CD4-positive, alpha-beta T cell (primary cell): ENCODE measurements at places on chromosomes 4 and X.

- no peaks in the 10 kb centered on the region for H3K4me1 ChIP-seq
- no peaks in the 10 kb centered on the region for H3K27me3 ChIP-seq
- H3K27ac ChIP-seq: no peak overlapping the region
- no peak for DNase-seq
- no peaks in the 10 kb centered on the region for H3K36me3 ChIP-seq
Measured at GRCh38 chrX:77953302-77953701, 16.1 kb downstream of the PGAM4 start.

- H3K27ac ChIP-seq: no peak overlapping the region
- H3K27me3 ChIP-seq: no peaks in the 10 kb centered on the region
- H3K4me3 ChIP-seq: no peak overlapping the region
- no peaks in the 10 kb centered on the region for H3K4me1 ChIP-seq
- no peaks in the 10 kb centered on the region for H3K36me3 ChIP-seq
- DNase-seq: no peak
Measured at GRCh38 chr4:90171491-90171890, 44.3 kb downstream of the CCSER1 start.

DNA sequence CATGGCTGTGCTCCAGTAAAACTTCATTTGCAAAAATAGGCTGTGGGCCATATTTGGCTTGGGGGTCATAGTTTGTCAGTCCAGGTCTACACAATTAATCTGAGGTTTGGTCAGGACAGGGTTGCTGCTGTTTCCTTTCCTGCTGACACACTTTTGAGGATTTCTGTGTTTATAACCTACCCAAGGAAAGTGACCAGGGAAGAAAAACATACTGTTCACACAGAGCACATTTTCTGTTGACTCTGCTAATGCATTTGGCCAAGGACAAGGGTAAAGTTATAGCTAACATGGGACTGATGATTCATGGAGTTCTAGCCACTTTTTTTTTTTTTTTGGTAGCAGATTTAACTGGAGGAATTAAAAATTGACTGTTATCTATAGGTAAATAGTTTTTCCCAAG is 43.9 kb upstream of the GEMIN8 start:
- H3K27me3 ChIP-seq: no peaks in the 10 kb centered on the region
- H3K27ac ChIP-seq: no peak overlapping the region
- no peaks in the 10 kb centered on the region for H3K36me3 ChIP-seq
- no peaks in the 10 kb centered on the region for H3K4me1 ChIP-seq
- no peak for DNase-seq
- no peak overlapping the region for H3K4me3 ChIP-seq

DNA sequence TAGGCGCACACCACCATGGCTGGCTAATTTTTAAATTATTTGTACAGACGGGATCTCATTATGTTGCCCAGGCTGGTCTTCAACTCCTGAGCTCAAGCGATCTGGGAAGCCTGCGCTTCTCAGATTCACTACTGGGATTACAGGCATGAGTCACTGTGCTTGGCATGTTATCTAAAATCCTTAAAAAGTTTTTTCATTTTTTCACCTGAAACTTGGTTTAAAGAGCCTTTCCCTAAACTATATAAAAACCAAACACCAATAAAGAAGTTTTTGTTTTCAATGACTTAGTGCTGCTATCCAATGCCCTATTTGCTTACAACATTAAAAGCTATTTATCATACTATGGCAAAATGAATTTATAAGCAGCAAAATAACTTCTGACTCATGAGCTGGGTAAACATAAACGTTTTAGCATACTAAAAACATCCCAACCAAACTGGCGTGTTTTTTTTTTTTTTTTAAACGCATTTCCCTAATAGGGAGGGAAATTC is 127.8 kb downstream of the UBE2K start:
- peaks cover 34% of the 10 kb centered on the region for H3K36me3 ChIP-seq
- no peak overlapping the region for H3K27ac ChIP-seq
- H3K4me3 ChIP-seq: no peak overlapping the region
- H3K27me3 ChIP-seq: no peaks in the 10 kb centered on the region

DNA sequence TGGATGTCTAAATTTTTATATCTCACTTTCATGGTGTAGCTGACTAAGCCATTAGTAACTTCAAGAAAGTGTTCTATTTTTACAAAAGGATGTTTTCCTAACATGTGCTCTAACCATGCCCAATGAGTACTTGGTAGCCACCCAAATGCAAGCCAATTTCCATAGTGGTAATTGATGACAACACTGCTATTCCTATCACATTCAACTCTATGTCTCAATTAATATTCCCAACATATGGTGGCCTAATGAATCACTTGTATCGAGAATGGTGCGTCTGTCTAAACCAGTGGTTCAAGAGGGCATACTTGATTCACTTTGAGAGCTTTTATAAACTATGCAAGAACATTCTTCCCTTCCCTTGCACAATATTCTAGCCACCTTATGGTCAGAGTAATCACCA is 112.9 kb upstream of the GPRIN3 start:
- no peak overlapping the region for H3K4me3 ChIP-seq
- DNase-seq: no peak
- H3K27ac ChIP-seq: no peak overlapping the region
- H3K36me3 ChIP-seq: no peaks in the 10 kb centered on the region
- no peaks in the 10 kb centered on the region for H3K27me3 ChIP-seq

GRCh38 chr4:122710434-122711308 is 21.8 kb upstream of the BBS12 start:
- no peaks in the 10 kb centered on the region for H3K27me3 ChIP-seq
- H3K27ac ChIP-seq: no peak overlapping the region
- no peak overlapping the region for H3K4me3 ChIP-seq
- no peaks in the 10 kb centered on the region for H3K36me3 ChIP-seq

GRCh38 chr4:140116442-140117104 is 37.4 kb downstream of the MAML3 start:
- no peak overlapping the region for H3K4me3 ChIP-seq
- no peak overlapping the region for H3K27ac ChIP-seq
- H3K36me3 ChIP-seq: no peaks in the 10 kb centered on the region
- no peak for DNase-seq
- peaks cover 4% of the 10 kb centered on the region for H3K4me1 ChIP-seq
- H3K27me3 ChIP-seq: no peaks in the 10 kb centered on the region

DNA sequence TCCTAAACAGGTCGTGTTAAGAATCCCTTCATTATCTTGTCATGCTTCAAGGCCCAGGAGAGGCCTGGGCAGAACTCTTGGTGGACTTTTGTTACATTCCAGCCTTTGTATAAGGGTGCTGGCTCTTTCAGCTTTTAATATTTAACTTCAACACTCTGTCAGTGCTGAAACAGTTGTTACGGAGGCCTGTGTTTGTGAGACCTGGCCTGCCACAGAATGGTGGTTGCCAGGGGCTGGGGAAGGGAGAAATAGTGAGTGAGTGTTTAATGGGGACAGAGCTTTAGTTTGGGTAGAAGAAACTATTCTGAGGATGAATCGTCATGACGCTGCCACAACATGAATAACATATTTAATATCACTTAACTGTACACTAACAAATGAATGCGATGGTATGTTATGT is 1027.6 kb upstream of the PRKX start:
- H3K4me1 ChIP-seq: no peaks in the 10 kb centered on the region
- H3K4me3 ChIP-seq: no peak overlapping the region
- no peak overlapping the region for H3K27ac ChIP-seq

- H3K4me1 ChIP-seq: peaks cover 3% of the 10 kb centered on the region
- H3K27me3 ChIP-seq: no peaks in the 10 kb centered on the region
- H3K4me3 ChIP-seq: no peak overlapping the region
- DNase-seq: no peak
- H3K27ac ChIP-seq: no peak overlapping the region
Measured at GRCh38 chr4:55318175-55319129, 27.6 kb upstream of the SRD5A3 start.

DNA sequence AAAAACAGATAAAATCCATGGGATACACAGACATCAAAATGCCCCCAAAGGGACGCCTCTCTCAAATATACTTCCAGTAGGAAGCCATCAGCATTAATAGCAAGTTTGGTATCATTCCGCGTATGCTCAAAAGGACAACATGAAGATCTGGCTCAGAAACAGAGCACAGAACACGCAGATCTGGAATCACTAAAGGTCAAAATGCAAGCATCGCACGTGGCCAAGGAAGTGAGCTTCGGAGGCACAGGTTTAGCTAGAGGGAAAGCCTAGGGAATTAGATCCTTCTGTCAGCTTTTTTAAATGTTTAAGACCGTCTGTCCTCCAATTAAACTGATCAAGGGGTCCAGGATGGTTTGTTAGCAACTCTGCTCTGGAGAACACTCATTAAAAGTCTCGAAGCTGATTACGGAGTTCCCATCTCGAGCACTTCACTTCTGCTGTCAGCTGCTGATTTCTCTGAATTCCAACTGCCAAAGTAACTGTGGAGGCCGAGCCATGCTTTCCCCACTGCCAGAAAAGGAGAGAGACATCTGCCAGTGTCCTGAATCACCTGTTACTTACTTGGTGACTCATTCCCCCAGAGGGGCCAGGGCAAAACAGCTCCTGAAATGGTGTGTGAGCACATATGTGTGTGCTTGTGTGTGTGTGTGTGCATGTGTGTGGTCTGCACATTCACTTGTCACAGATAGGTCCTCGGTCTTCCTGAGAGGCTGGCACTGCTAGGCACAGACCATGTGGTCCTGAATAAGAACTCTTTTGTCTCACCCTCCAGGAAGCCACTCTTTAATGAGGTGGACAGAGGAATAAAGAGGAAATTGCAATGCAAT is 177.7 kb upstream of the PPARGC1A start:
- DNase-seq: no peak
- no peak overlapping the region for H3K27ac ChIP-seq
- no peaks in the 10 kb centered on the region for H3K27me3 ChIP-seq
- no peak overlapping the region for H3K4me3 ChIP-seq
- no peaks in the 10 kb centered on the region for H3K4me1 ChIP-seq

- H3K27ac ChIP-seq: no peak overlapping the region
- no peak overlapping the region for H3K4me3 ChIP-seq
- no peak for DNase-seq
- no peaks in the 10 kb centered on the region for H3K4me1 ChIP-seq
- no peaks in the 10 kb centered on the region for H3K36me3 ChIP-seq
- no peaks in the 10 kb centered on the region for H3K27me3 ChIP-seq
Measured at GRCh38 chr4:85968945-85969819, 390.7 kb downstream of the MAPK10 start.

DNA sequence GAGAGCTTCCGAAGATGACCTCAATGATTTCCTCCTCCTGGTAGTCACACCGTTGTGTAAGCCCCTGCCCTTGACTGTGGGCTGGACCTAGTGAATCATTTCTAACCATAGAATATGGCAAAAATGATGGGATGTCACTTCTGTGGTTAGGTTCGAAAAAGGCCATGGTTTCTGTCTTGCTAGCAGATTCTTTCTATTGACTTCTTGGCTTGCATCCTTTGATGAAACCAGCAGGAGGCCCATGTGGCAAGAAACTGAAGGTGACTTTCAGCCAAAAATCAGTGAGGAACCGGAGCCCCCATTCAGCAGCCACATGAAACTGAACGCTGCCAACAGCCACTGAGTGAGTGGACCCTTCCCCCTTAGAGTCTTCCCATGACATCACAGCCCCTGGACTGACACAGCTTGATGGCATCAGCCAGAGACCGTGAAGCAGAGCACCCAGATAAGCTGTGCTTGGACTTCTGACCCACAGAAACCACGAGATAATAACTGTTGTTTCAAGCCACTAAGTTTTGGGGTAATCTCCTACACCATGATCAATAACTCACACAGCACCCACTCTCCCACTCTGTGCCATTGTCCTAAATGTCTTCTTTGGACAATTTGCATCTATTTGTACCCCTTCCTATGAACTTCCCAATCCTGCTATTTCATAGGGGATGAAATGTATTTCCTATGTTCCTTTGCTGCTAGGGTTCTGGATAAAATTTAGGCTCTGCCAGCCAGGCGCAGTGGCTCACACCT is 148.0 kb upstream of the STX18 start:
- H3K27ac ChIP-seq: no peak overlapping the region
- H3K36me3 ChIP-seq: no peaks in the 10 kb centered on the region
- DNase-seq: no peak
- H3K27me3 ChIP-seq: no peaks in the 10 kb centered on the region

- H3K4me3 ChIP-seq: no peak overlapping the region
- no peaks in the 10 kb centered on the region for H3K4me1 ChIP-seq
- no peaks in the 10 kb centered on the region for H3K36me3 ChIP-seq
- DNase-seq: no peak
Measured at GRCh38 chr4:54897590-54897989, 227.8 kb downstream of the KDR start.

- DNase-seq: no peak
- peaks cover 16% of the 10 kb centered on the region for H3K4me1 ChIP-seq
- no peaks in the 10 kb centered on the region for H3K27me3 ChIP-seq
- no peaks in the 10 kb centered on the region for H3K36me3 ChIP-seq
Measured at GRCh38 chr4:109730619-109731545, 1.0 kb upstream of the PLA2G12A start.

DNA sequence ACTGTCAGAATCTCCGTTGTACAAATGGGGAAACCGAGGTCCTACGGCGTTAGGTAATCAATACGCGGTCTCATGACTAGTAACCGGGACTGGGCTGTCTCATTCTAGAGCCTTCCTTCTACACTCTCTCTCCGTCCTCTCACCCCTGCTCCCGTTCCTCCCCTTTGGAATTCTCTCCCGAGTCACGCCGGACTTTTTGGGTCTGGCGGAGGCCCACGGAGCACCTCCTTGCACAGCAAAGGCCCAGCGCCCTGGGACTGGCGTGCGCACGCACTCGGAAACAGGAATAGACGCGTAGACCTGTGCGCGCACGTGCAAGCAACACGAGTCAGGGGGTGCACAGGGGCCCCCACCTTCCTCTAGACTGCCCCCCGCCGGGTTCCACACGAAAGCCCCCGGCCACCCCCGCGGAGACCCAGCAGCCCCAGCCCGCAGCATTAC is 361 bp downstream of the QDPR start:
- H3K4me1 ChIP-seq: peaks cover 23% of the 10 kb centered on the region
- no peaks in the 10 kb centered on the region for H3K27me3 ChIP-seq
- DNase-seq: peak; percentile 44
- H3K36me3 ChIP-seq: peaks cover 21% of the 10 kb centered on the region

DNA sequence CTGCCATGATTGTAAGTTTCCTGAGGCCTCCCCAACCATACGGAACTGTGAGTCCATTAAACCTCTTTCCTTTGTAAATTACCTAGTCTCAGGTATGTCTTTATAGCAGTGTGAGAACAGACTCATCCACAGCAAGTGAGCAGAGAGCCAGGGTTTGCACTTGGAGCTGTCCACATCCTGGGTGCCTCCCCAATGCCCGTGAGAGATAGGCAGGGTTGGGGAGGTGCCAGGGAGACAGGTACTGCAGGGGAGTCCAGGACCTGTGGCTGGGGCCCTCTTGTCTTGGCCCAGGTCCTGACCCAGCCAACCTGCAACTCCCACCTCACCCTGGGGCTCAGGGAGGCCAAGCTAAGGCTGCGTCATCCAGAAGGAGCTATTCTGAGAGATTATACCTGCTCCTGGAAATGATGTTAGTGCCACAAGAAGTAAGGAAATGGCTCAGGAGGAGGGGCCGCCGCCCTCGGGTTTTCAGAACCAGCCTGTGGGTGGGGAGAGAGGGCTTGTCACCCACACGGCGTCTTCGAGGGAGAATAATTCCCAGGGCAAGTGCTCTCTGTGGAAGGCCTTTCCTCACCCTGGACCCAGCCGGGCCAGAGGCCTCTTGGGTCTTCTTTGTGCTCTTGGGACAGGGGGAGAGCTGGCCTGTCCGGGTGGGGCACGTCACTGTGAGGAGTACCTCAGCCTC is 66.5 kb downstream of the ADRA2C start:
- no peak overlapping the region for H3K27ac ChIP-seq
- H3K27me3 ChIP-seq: peaks cover 18% of the 10 kb centered on the region
- DNase-seq: no peak
- H3K36me3 ChIP-seq: no peaks in the 10 kb centered on the region
